Colonic mucosa (tissue), 4 donors: ENCODE measurements at places on chromosomes 7 and 10.

DNA sequence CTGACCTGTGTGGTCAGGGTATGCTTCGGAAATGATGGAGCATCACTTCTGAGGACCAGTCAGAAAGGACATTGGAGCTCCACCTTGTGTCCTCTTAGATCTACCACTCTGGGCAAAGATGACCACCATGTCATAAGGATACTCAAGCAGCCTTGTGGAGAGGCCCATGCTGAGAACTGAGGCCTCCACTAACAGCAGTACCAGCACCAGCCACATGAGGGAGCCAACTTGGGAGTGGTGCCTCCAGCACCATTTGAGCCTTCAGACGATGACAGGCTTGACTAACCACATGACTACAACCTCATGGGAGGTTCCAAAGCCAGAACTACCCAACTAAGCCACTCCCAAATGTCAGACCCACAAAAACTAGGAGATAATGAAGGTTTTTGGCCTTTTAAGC is 116.0 kb downstream of the NPTX2 start:
- DNase-seq: peak; percentile 44

DNA sequence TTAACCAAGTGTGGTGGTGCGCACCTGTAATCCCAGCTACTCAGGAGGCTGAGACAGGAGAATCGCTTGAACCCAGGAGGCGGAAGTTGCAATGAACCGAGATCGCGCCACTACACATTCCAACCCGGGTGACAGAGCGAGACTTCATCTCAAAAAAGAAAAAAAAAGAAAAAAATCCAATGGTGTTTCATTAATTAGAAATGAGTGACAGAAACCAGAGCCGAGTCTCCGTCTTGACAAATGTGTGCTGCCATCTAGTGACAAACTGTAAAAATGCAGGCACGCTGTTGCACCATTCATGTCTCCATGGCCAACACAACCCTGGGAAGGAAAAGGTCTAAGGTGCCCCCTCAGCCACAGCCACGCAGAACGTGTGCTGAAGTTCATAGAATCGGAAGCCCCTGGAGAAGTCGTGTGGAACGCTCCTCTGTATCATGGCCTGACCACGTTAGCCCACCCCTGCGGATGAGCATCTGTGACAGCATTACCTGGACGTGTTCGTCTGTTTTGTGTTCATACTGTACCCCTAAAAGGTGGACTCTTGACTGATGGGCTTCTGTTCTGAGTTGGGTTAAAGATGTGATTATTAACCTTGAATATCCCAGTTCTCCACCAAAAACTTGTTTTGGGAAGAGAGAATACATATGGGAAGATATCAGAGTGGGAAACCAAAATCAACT is 94.9 kb downstream of the LYZL2 start:
- peak; percentile 79 for DNase-seq

GRCh38 chr7:33109758-33110238 is 594 bp upstream of the RP9 start:
- DNase-seq: no peak

- DNase-seq: no peak
These were observed 13.9 kb upstream of the GDF10 start for GRCh38 chr10:47286116-47286505.

- DNase-seq: no peak
These were observed 32.5 kb upstream of the TNS3 start for GRCh38 chr7:47614450-47614849.

DNA sequence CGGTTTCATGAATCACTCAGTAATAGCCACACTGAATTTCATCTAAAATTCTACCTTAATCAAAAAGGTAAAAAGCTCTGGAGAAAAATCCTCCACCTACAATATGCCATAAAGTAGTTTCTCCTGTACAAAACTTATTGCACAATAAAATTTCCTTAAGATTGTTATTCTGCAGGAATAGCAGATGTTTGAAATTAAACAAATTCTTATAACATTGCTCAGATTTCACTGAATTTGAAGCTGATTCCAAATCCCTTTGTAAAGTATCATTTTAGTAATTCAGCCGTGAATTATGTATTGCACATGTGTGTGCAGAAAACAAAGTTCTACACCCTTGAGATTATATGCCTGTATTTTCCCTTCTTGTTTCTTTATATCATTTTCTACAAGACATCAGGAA is 123.8 kb downstream of the AMPH start:
- DNase-seq: no peak

- no peak for DNase-seq
These were observed 69.3 kb downstream of the CSTF2T start for GRCh38 chr10:51629934-51630639.

DNA sequence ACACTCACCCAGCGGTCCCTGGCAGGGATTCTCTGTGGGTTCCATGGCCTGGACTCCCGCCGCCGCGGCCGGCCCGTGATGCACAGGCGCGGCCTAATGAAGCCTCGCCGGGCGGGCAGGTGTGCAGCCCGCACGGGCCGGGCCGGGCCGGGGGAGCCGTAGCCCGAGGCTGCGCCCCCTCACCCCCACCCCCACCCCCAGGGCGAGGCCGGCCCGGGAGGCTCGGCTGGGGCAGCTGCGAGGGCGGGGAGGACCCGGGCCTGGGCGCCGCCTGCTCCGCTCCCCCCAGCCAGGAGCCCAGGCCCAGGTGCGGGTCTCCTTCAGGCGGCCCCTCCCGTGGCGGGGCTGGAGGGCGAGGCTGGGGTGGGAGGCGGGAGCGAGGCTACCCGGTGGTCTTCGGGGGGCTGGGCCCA is at the start of gene NOBOX:
Gene NOBOX, minus strand, starts transcription at position 45 of the 413 bp plus-strand sequence.
- no peak for DNase-seq

DNA sequence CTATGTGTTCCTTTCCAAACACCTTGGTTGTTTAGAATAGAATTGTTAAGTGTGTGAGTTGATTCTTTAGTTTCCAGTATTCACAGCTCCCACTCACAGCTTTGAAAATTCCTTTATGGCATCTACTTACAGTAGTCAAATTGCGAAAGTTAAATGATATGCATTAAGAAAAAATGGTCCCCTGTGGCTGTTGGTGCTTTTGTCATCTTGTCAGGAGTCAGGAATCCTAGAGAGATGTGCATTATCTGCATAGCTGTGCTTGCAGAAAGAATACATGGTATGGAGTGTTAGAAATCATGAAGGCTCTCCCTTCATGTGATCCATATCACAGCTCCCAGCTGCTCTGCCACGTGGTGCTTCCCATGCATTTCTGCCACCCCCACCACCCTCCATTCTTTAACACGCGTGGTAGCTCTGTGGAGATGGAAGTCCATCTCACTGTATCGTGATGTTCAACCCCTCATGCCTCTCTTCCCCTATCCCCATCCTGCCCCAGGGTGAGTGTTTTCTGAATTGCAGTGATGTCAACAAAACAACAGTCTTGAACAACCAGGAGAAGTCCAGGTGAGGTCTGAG is 29.2 kb upstream of the CTTNBP2 start:
- DNase-seq: no peak

DNA sequence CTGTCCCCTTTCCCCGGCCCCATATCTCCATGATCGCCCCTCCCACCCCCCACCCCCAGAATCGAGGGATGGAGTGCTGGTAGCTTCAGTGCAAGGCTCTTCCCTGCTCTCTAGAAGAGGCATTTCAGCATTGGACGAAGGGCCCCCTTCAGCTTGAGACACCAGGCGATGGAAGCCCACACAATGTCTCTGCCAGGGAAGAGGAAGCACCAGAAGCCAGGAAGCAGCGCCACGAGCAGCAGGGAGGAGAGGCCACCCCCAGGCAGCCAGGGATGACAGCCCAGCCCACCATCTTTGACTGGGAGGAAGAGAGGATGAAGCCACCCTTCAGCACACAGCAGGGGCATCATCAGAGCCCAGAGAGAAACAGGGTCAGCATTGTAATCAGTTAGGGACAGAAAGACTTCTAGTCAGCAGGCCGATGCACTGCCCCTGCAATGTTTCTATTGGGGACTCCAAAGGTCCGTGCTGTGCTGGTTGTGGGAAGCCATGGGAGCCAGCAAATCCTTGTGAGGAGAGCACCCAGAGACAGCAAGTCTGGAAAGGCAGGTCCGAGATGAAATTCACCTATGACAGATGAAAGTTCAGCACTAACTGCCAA is 15.7 kb downstream of the TMEM72 start:
- DNase-seq: no peak

DNA sequence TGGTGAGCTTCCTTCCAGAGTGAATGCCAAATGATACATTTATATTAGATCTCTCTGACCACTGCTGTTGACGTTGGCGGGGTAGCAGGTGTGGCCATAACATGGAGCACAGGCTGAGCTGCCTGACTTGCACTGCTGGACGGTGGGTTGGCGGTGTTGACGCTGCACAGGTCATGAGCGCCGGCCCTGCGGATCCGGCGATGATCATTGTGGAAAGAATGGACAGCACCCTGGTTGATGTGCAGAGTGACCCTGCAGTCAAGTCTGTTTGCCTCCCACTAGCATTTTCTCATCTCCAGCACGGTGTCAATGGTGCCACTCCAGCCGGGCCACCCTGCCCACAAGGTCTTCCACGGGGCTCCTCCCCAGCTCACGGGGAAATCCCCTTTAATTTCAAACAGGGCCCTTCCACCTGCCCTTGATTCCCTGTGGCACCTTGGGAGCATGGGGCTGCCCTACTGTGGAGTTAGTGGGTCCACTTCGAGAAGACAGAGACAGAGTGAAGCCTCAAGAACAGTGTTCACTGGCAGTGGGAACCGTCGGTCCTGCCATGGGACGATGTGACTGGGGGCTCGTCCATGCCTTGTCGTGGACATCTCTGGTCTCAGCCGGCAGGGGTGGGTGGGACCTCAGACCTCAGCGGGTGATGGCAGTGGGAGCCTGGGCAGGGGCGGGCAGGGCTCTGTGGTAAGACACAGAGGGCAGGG is 613.5 kb downstream of the PTPRN2 start:
- DNase-seq: no peak

DNA sequence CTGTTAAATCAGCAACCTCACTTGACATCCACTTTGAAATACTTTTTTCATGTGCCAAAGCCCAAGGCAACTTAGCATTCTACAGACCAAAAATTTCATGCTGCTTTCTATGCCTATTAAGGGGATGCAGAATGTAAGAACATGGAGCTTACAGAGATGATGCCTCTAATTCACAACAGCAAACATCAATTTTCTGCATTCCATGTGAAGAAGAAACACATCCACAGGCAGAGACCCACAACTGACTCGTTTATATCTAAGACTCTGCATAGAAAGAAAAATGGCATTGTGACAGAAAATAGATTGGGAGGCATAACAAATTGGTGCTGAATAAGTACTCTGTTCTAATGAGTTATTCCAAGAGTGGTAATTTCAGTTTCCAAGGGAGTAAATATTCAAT is 107.6 kb downstream of the SGMS1 start:
- DNase-seq: no peak

GRCh38 chr7:130939321-130940095 is 205.5 kb upstream of the KLF14 start:
- no peak for DNase-seq

DNA sequence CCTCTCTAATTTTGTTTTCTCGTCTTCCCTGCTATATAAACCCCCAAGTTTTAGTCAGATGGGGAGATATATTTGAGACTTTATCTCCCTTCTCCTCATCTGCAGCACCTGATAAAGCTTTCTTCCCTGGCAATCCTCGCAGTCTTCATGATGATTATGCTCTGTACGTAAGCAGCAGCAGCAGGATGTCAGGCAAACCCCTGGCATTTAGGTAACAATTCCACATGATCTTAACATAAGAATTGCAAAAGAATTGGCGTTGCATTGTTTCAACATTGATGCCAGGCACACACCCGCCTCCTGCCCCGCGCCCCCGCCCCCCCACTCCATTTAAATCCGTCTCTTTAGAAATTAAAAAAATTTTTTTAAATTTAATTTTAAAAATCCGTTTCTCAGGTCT is 6.1 kb downstream of the PKD1L1 start:
- no peak for DNase-seq

- DNase-seq: no peak
These were observed 626.9 kb downstream of the PARD3 start for GRCh38 chr10:34188221-34188620.
